NCI-H1048 (cell line): ENCODE measurements at places on chromosomes 2 and 18.

DNA sequence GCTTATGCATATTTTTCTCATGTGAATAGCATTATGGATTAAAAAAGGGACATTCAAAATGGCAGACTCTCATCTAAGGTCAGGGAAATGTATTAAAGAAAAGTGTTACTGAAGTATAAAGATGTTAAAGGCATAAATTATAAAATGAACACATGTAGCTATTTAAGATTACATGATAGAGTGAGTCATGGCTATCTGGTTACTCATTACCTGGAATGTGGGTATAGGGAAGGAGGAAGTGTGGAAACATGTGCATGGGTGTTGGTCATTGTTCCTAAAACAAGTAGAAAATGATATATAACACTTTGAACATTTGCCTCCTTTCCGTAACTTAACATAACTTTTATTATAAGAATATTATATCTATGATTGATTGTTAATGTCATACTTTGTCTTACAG is 66.4 kb downstream of the MYO1B start:
- no peak for DNase-seq

DNA sequence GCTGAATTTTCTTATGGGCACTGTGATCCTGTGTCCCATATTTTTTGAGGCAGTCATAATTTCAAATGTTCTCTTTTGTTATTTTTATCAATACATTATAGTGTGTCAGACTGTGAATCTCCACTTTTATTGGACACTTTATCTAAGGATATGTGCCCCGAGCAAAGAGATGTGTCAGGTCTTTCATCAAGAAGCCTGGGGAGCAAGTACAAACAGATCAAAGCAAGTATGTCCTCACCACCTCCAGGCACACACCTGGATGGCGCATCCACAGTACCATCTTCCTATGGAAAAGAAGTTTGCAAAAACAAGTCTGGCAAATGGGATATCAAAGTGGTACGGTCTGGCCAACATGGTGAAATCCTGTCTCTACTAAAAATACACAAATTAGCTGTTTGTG is 81.0 kb upstream of the ZNF236 start:
- DNase-seq: no peak

DNA sequence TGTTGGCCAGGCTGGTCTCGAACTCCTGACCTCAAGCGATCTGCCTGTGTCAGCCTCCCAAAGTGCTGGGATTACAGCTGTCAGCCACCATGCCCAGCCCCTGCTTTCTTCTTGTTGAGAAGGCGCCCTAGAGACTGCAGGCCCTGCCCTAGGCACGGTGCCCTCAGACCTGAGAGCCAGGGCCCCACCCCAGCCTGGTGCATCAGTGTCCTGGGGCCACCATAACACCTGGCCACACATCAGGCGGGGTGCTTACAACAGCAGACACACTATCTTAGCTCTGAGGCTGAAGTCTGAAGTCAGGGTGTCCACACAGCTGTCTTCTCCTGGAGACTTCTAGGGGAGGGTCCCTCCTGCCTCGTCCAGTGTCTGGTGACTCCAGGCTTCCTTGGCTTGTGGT is 120.6 kb downstream of the NDUFA10 start:
- no peak for DNase-seq

DNA sequence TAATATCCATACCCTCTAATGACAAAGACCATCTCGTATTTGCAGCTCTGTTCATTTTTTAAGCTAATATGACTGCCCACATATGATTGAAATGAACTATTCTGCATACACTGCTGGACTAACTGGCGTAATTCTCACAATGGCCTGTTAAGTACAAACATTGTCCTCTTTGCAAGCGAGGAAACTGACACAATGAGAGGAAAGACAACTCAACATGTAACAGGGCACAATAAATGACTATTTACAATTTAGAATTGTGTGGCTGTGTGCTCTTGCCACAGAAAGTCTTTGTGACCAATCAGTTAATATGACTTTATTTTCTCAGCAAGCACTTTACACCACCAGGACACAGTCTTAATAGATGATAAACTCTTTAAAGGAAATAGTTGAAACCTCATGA is 498.0 kb downstream of the CNTNAP5 start:
- no peak for DNase-seq

- no peak for DNase-seq
Measured at GRCh38 chr18:35524226-35524625, 26.5 kb upstream of the INO80C start.

GRCh38 chr2:198596985-198597384 is 792.6 kb downstream of the PLCL1 start:
- no peak for DNase-seq

- no peak for DNase-seq
Measured at GRCh38 chr2:109211315-109211714, 82.3 kb downstream of the SH3RF3 start.

DNA sequence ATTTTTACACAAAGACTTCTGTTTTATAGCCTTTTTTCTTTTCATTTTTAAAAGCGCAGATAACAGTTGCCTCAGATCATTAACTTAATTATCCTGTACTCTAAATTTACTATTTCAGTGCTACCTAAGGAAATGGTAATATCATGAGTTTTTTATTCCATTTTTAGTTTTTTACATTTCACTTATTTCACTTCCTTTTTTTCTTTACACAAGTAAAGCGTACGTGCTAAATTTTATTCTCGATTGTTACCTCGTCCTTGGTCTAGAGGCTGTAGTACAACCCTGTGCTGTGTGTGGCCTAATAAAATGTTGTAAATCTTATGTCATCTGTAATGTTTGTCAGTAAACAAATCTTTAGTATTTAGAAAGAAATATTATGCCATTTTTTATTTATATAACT is 49.2 kb downstream of the CRIM1 start:
- no peak for DNase-seq

- DNase-seq: no peak
Measured at GRCh38 chr2:144348846-144349245, 171.1 kb downstream of the ZEB2 start.

DNA sequence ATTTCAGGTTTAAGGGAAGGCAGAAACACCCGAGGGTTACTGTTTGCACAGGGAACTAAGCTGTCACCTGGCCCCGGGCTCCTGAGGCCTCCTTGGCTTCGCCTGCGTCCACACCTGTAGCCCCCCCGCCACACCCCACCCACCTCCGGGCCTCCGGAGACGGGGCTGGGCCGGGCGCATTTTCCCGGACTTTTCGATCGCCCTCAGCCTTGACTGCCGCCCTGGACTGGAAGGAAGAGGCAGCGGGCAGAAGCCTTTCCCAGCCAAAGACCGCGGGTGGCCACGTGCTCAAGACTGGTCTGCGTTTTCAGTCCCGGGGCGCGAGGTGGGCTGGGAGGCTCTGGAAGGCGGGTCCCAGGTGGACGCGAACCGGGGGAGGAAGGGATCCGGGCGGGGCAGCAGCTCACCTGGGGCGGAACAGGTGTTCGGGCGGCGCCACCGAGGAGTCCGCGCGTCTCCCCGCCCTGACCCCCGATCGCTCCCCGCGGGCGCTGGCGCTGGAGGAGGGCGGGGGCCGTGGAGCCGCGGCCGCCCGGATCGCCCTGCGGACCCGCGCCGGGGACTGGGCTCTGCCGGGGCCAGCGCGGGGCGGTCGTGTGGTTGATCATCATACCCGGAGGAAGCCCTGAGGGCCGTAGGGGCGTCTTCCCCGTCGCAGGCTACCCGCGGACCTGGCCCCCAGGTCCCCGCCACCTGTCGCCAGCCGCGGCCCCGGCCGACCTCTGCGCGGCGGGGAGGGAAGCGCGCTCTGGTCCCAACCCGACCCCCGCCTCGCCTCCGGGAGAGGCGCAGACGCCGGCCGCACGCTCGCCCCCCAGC is 3.2 kb downstream of the ID2 start:
- no peak for DNase-seq

DNA sequence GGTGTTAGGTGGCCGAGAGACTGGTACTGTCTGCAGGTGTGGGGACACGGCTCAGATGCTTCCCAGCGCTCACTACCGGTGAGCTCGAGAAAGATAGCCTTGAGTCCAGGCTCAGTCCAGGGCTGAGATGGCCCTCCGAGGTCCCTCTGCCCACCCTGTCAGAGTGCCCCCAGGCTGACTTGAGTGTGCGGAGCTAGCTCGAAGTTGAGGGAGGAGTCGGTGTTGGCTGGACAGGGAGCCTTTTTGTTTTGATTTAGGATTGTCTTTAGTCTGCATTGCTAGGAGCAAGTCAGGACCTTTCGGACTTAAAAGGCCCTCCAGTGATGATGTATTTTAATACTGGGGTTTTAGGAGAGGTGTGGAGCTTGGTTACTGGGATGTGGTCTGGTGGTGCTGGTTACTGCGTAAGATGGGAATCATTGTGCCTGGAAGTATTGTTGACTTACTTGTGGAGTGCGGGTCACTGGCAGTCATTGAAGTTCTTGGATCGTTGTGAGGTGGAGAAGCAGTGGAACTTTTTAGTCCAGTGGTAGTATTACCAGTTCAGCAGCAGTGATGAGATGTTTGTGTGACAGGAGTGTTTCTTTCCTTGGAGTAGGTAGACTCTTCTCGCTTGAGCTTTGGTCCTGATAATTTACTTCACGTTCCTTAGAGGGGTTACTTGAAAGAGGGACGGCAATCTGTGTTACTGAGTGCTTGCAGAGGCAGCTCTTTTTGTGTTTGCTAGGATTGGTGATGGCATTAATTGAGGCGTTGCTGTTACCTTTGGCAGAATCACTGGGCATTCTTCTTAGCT is 633 bp downstream of the KIAA1328 start:
- no peak for DNase-seq

GRCh38 chr2:31253356-31254131 is 19.6 kb downstream of the EHD3 start:
- no peak for DNase-seq

DNA sequence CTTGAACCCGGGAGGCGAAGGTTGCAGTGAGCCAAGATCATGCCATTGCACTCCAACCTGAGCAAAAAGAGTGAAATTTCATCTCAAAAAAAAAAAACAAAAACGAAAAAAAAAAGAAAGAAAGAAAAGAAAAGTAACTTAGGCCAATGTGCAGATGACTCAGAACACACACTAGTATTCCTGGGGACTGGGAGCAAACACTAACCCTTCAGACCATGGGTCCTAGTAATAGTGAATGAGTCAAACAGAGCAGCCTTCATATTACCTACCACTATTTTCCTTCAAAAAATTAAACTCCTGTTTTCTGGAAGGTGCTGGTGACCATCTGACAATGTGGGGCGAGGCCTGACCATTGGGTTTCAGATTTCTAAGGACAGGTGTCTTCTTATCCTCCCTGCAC is 253.4 kb downstream of the PIEZO2 start:
- DNase-seq: no peak

- DNase-seq: no peak
Measured at GRCh38 chr2:41937921-41938708, 109.7 kb upstream of the PKDCC start.

GRCh38 chr18:48230467-48231113 is 178.6 kb downstream of the ZBTB7C start:
- no peak for DNase-seq

DNA sequence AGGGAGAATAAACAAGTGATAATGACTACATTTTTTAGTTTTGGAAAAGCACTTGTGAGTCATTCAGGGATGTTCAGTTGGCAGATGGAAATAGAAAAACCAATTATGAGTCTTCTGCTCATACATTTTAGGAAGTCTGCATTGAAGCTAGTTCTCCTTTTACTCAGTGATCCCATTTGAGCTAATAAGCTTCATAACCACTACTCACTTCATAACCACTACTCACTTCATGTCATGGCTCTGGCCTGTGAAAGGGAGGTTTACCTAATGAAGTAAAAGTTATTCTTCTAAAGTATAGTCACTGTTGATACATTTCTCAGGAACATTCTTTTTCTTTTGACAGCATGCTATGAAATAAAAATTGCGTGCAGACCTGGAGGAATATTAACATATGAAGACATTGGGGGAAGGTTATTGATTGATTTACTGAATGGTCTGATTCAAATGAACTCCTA is 948.7 kb downstream of the TSN start:
- no peak for DNase-seq

GRCh38 chr2:177325554-177325953 is 61.0 kb upstream of the NFE2L2 start:
- no peak for DNase-seq
